Omental fat pad (tissue), 4 donors: ENCODE measurements at places on chromosomes 6 and 20. TPM values are rescaled to one million over a fixed set of nuclear protein-coding genes. Genes with fewer than 3 reads are reported as not detected.

DNA sequence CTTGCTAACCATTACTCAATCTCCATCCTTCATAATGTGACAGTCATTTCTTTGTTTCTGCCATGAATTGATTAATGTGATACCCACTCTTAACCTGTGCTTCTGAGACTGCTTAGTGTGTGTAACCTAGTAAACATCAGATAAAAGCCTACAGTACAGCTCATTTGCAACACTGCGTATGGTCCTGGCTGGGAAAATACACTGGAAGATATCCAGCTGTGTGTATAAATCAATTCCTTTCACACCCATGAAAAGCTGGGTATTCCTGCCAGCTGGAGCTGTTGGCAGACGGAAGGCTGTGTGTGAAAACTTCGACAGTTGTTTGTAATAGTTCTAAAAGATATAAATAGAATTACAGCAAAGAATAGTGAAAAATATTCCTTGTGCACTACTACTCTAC is 509.2 kb downstream of the FRK start:
- DNase-seq = no peak

DNA sequence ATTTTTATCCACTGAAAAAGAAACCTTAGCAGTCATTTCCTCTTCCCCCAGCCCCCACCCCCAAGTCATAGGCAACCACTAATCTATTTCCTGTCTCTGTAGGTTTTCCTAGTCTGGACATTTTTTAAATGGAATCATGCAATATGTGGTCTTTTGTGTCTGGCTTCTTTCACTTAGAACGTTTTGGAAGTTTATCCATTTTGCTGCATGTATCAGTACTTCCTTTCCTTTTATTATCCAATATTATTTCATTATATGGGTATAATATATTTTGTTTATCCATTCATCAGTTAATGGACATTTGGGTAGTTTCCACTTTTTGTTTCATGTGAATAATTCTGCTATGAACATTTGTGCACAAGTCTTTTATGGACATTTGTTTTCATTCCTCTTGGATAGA is 99.3 kb upstream of the BMP5 start:
- no peak for DNase-seq

GRCh38 chr6:4853782-4854511 is 77.7 kb downstream of the CDYL start:
- DNase-seq = no peak

The SLC44A4 gene
- total RNA-seq = 0.38 TPM
